Activated T-helper 2 cell treated with anti-CD3 and anti-CD28 coated beads, Interferon-gamma antibody, Interleukin-2, Interleukin-4, amounts not matched to agents 10 μg/mL and 5 μg/mL and 100 μg/mL, durations not matched to agents 14 hours and 24 hours and 36 hours (primary cell): ENCODE measurements at places on chromosomes 1 and 21. TPM values are rescaled to one million over a fixed set of nuclear protein-coding genes. Genes with fewer than 3 reads are reported as not detected.

Gene KCNT2
- total RNA-seq: not detected in 2 replicates

Gene CSMD2
- not detected in 2 replicates for total RNA-seq

Gene CELF3
- not detected in 2 replicates for total RNA-seq

Gene SIK1
- 5.6 and 7.1 TPM in 2 replicates for total RNA-seq

Gene ZBED6
- total RNA-seq: 21.9 and 22.2 TPM in 2 replicates

Gene RPS6KA1
- 190 and 199 TPM in 2 replicates for total RNA-seq

Gene GJA4
- total RNA-seq: not detected in 2 replicates

Gene C1orf210
- total RNA-seq: not detected in 2 replicates

Gene MYBPH
- not detected in 2 replicates for total RNA-seq

Gene CLCN6
- total RNA-seq: 18.8 and 18.9 TPM in 2 replicates

Gene RAVER2
- total RNA-seq: 0.55 and 0.83 TPM in 2 replicates

Gene VSIG8
- not detected in 2 replicates for total RNA-seq

Gene CFAP141
- total RNA-seq: not detected in 2 replicates

Gene MATN1
- 0.21 and 0.44 TPM in 2 replicates for total RNA-seq
